Stimulated activated CD8-positive, alpha-beta memory T cell treated with anti-CD3 and anti-CD28 coated beads, Interleukin-4, amount 100 ng/mL, for 48 hours (primary cell): ENCODE measurements at places on chromosomes 12 and 14.

GRCh38 chr12:87883806-87884205, 145.4 kb downstream of the C12orf50 start:
- no peak for DNase-seq

DNA sequence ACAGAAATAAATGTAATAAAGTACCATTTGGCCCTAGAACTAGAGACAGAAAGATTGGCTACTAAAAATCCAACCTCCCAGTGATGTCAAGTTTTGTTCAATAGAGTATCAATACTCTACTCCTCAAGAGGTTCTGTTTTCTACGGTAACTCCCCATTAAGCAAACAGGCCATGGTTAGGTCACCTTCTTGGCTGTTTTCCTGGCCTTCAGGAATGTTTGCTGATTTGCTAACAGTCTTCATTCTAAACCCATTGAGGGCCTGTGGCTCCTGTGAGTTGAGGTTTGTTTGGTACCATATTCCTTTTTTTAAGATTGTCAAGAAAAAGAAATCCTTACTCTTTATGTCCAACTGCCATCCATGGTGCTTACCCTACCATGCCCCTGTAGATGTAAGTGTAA, 1022.0 kb upstream of the TMEM132C start:
- no peak for DNase-seq

- peak; percentile 85 for DNase-seq
Measured at GRCh38 chr12:6914246-6914946, at the start of gene ENO2. ENO2 (plus strand) TSS chr12:6914580; CDS start chr12:6915833, 1,253 bp downstream.

DNA sequence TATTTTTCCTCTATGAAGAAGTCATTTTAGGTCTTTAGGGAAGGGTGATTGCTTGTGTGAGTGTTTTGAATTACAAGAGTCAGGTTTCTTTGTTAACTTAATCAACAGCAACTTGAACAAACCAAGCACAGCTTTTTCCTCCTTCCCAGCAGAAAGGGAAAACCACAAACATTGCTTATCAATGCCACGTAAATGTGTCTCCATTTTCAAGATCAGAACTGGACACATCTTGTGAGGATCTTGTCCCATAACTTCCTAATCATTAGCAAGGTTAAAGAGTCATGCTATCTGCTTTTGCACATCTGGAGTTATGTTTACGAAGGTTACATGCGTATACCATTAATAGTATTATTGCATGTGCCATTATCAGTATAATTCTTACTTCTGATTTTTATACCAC, 248.0 kb upstream of the FLRT2 start:
- no peak for DNase-seq

DNA sequence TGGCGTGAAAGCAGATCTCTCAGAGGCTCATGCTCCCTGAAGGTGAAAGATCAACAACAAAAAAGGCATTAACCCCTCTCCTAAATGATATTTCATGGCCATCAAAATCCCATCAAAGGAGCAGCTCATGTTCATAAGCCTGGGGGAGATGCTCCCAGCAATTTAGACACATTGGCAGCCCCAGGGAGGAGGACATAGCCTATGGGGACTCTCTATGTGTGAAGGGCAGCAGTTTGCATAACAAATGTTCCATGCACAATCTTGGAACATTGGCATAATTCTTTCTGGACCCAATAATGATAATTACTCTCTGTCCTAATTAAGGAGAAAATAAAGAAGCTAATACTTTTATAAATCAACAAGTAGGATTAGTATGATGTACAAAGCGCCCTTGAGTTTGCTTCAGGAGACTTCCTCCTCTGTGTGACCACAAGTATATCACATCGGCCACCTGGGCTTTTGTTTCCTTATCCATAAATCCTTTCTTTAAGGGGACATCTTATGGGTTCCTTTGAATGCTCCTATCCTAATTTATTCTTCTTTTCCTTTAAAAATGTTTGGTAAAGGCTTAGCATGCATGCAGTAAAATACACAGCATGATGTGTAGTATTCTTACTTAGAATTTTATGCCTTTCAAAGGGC, 161.9 kb upstream of the PLEKHG7 start:
- no peak for DNase-seq

DNA sequence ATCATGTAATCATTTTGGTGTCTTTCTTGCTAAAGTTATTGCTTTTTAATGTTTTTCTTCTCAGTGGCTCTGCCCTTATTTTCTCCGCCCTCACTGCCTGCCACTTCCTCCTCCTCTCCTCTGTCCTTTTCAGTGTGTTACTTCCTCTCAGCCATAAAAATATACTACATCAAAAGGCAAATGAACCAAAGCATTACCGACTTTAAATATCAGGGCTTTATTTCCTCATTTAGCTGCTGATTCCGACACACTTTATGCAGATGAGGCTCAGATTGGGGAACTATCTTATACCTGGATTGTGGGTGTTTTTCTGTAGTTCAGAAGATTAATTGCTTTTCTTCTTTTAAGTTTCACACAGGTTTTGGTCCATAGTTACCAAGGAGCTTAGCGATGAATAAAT, 118.1 kb downstream of the CMAS start:
- DNase-seq, result no peak

DNA sequence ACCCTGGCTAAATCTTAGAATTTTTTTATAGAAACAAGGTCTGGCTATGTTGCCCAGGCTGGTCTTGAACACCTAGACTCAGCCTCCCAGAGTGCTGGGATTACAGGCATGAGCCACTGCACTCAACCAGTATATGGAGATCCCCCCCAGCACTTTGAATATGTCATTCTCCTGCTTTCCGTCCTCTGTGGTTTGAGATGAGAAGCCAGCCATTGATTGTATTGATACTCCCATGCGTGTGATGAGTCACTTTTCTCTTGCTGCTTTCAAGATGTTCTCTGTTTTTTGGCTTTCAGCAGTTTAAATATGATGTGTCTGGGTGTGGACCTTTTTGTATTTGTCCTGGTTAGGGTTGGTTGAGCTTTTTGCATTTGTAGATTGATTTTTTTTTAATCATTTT, 75.2 kb upstream of the DNM1L start:
- peak; percentile 37 for DNase-seq
